ENCODE measurements at places on chromosomes 12 and 14.

GRCh38 chr14:90093942-90094595 is 32.3 kb downstream of the KCNK13 start:
- DNase-seq: no peak

DNA sequence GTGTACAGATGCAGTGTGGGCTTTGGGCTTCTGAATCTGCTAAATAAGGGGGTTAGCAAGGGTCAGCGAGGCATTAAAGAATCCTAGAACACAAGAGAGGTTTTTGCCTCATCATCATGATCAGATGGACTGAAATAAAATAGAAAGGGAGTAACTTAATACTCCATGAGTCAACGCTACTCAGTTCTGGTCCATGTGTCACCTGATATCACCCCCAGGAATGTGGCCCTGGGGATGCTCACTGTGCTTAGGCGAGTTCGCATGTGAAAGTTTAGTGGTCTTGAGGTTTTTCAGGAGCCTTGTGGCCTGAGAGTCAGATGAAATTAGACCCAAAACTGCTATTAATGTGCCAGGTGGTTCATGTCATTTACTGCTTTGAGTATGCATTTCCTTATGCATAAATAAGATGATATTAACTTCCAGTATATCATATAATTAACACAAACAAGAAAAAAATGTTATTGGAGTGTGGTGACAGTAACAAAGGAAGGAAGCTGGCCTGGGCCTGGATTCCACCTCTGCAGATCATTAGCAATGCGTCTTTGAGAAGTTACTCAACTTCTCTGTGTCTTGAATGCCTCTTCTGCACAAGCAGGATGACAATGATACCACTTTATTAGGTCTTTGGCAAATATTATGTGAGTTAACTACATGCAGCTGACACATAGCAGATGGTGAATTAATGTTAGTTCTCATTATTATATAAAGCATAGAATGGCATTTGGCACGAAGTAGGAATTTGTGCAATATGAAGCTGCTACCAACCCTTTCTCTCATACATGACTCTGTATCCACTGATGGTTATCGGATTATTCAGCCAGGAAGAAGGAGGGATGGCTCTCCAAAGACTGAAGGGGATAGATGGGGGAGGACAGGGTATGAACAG is 1272.6 kb downstream of the AACS start:
- no peak for DNase-seq

GRCh38 chr14:96205059-96205977 is 679 bp downstream of the BDKRB2 start:
- no peak for DNase-seq

DNA sequence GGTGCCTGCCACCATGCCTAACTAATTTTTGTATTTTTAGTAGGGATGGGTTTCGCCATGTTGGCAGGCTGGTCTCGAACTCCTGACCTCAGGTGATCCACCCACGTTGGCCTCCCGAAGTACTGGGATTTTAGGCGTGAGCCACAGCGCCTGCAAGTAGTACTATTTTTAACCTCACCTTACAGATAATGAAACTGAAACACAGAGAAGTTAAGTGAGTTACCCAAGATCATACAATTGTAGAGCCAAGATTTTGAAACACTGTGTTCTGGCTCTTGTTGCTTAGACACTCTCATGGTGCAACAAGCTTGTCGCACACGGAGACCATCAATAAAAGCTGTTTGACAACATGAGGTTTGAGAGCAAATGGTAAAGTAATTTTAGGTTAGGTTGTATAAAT is 159.1 kb upstream of the LMNTD1 start:
- DNase-seq: no peak

GRCh38 chr12:89339526-89339925 is 12.8 kb downstream of the DUSP6 start:
- DNase-seq: no peak

DNA sequence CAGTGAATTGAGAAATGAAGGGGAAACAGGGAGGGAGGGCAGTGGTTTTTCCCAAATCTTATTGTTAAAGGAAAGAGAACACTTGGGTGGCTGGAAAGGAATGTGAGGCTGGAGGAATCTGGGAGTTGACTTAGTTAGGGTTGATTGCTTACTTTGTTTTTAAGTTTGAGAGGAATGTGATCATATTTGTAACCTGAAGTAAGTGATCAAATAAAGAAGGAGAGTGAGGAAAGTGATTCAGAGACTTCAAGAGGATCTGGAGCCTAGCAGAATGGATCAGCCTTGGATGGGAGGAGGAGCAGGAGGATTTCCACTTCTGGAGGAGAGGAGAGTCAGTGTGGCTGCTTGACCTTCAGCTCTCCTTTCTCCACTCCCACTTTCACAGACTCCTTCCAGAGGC is 6.0 kb upstream of the LRP6 start:
- DNase-seq: no peak

- DNase-seq: no peak
Measured at GRCh38 chr12:31821484-31821883, 92.7 kb upstream of the AMN1 start.

- DNase-seq: no peak
Measured at GRCh38 chr12:98868076-98868475, 223.0 kb downstream of the APAF1 start.

DNA sequence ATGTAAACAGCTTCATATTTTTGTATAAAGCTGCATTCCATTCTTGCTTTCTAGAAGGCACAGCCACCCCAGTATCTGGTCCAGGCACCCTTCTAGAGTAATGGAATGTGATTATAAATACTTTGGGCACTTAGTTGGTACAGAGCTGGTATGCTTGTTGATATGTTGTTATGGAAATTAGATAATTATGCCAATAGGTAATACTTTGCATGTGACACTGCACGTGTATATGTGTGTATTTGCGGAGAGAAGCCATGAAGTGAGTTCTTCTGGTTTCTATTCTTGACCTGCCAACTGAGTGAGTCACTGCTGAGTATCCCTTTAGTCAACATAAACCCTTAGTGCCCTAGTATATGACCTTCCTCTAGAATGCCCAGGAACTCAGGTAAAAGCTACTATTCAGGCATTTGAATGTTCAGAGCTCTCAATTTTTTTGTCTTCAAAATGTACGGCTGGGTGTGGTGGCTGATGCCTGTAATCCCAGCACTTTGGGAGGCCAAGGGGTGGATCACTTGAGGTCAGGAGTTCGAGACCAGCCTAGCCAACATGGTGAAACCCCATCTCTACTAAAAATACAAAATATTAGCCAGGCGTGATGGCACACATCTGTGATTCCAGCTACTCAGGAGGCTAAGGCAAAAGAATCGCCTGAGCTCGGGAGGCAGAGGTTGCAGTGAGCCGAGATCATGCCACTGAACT is 6.2 kb upstream of the TCP11L2 start:
- DNase-seq: no peak

GRCh38 chr12:11015775-11016430 is 6.5 kb downstream of the TAS2R19 start:
- no peak for DNase-seq

- DNase-seq: no peak
Measured at GRCh38 chr12:129571901-129572494, 331.8 kb downstream of the TMEM132D start.

GRCh38 chr12:103627189-103627855 is 40.2 kb downstream of the STAB2 start:
- no peak for DNase-seq

DNA sequence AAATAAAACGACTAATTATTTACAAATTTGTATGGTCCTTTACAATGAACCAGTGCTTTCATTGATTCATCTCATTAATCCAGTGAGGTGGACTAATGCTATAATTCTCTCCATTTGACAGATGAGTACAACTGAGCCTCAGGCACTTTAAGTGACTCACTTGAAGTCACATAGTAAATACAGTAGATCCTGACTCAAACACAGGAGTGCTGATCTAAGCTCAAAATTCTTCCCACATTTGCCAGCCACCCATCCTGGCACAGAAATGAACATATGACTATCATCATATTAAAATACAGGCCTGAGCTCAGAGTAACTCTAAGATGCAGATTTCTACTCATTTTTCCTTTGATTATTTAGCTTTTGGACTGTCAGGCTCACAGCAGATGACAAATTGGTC is 30.6 kb downstream of the SLC16A7 start:
- DNase-seq: no peak

DNA sequence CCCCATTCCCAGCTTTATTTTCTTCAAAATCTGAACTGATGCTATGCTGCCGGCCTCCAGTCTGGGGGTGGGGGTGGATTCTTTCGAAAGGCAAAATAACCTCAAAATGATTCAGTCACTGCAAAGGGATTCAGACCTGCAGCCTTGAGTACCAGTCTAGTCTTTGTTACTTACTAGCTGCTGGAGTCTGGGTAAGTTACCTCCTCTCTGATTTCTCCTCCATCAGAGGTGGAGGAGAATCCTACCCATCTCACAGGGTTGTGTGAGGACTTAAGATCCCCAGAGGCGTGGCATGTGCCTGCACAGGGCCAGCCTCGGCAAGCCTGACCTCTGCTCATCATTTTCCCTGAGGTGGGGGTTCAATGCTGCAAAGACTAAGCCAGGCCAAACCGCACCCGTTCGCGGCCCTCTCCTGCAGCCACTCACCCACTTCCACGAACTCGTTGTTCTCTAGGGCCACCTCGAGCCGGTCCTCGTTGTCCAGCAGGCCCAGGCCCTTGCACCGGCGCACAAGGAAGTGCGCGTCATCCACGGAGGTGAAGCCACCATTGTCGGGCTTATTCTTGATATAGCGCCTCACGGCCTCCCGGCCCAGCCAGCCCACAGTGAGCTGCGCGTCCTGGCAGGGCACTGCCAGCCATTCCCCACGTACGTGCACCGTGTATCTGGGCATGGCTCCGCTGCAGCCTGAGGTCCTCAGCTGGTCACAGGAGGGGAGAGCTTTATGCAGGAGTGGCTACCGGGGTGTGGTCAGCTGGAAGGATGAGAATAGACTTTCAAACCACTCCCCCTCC is 709 bp downstream of the HAL start:
- DNase-seq: no peak

- DNase-seq: no peak
Measured at GRCh38 chr14:101875727-101876554, 88.4 kb upstream of the DYNC1H1 start.

GRCh38 chr14:88312257-88312656 is 10.8 kb downstream of the KCNK10 start:
- no peak for DNase-seq

GRCh38 chr14:103180331-103180730 is 57.1 kb downstream of the TNFAIP2 start:
- no peak for DNase-seq

GRCh38 chr12:51813931-51814310 is 34.6 kb downstream of the FIGNL2 start:
- DNase-seq: no peak

DNA sequence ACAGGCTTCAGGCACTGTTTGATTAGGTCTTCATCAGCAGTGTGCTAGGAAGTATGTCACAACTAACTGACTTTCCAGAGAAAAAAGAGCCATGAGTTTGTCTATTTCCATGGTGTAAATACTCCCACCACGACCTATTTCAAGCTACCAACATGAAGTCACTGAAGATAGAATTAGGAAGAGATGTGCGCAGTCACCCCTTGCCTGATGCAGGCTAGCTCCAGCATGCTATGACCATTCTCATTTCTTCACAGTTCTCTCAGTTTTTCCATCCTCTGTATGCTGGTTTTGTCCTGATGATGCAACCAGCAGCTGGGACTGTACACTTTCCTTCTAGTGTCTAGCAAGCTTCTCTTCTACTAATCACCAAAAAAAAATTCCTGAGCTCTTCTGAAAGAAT is 191.6 kb upstream of the NUDT4 start:
- no peak for DNase-seq

DNA sequence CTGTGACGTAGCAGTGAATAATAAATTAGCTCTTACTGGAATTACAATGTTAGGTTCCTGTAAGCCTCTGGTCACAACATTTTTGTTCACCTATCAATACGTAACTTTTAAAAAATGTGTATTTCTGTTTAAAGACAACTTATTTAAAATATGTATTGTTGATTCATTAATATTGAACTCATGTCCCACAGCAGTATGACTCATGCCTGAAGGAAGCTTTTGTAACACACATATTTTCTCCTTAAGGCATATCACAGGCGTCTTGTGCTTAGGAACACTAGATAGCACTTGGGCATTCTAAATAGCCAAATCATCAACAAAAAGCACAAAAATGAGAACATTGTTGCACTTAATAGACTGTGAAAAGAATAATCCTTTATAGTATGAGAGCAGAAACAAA is 92.5 kb downstream of the GPHN start:
- no peak for DNase-seq

DNA sequence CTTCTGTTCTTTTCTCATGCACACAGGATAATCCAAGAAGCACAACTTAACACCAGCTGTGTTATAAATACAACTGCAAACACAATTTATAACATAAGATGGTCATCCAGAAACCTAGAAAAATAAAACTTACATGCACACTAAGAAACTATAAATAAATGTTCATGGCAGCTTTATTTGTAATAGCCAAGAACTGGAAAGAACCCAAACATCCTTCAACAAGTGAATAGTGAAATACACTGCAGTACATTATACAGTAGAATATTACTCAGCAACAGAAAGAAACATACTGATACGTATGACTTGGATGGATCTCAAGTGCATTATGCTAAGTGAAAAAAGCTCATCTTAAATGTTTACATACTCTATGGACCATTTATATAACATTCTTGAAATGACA is 132.7 kb downstream of the SPTSSA start:
- no peak for DNase-seq

- DNase-seq: no peak
Measured at GRCh38 chr14:53880761-53881160, 75.9 kb downstream of the BMP4 start.

DNA sequence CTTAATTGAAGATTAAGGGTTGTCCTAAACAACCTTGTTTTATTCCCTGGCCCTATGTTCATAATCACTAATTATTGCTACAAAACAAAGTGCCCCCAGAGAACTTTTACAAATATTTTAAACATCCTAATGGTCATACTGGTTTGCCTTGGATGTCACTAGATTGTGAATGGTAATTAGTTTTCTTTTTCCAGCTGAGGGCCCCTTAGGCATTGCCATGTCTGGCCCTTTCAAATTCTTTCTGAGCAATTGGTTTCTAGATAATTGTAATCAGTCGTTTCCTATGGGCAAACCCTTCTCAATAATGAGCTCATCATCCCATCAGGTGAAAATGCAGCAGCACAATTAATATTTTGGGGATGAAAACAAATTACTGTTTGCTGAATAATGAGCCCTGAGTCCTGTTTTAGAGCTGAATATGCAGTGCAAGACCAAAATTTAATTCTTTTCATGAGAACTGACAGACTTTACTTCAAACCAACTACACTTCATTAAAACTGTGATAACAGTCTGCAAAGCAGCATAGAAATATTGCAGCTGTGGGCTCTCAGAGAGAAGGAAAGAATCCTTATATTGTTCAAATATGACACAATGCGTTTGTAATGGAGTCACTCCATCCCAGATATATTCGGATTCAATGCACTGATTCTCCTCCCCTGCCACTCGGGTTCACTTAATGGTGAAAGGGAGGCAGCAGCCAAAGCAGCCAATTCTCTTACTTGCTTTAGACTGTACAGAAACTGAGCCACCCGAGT is 67.7 kb upstream of the ARHGAP5 start:
- DNase-seq: no peak

GRCh38 chr12:97216848-97217247 is 245.8 kb upstream of the RMST start:
- no peak for DNase-seq

All from erythroblast (primary cell).